ENCODE measurements at places on chromosomes 5 and 9.

GRCh38 chr5:112772124-112772523, 34.4 kb downstream of the APC start:
- DNase-seq: no peak
- H3K36me3 ChIP-seq: peaks cover 54% of the 10 kb centered on the region
- H3K4me3 ChIP-seq: no peak overlapping the region
- no peaks in the 10 kb centered on the region for H3K27me3 ChIP-seq
- no peak overlapping the region for H3K27ac ChIP-seq

DNA sequence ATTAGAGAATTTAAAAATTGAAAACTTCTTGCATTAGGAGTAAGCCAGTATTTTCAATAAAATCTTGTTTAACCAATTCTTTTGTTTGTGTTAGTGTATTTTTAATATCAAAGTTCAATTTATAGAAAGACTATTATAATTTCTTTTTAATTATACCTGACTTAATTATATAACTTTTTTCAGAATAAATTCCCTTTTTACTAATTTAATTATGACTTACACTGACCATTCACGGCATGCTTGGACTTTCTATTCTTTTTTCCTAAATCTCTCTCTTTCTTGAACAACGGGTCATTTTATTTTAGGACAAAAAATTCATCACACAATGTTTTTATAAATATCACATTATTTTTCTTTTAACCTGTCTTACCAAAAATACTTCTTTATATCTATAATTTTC, 555.3 kb upstream of the PTGER4 start:
- H3K4me3 ChIP-seq: no peak overlapping the region
- H3K27me3 ChIP-seq: peaks cover 2% of the 10 kb centered on the region
- no peaks in the 10 kb centered on the region for H3K36me3 ChIP-seq

GRCh38 chr5:75366787-75367186, 29.8 kb downstream of the HMGCR start:
- no peaks in the 10 kb centered on the region for H3K27me3 ChIP-seq
- H3K4me1 ChIP-seq: no peaks in the 10 kb centered on the region
- DNase-seq: no peak
- H3K4me3 ChIP-seq: no peak overlapping the region

DNA sequence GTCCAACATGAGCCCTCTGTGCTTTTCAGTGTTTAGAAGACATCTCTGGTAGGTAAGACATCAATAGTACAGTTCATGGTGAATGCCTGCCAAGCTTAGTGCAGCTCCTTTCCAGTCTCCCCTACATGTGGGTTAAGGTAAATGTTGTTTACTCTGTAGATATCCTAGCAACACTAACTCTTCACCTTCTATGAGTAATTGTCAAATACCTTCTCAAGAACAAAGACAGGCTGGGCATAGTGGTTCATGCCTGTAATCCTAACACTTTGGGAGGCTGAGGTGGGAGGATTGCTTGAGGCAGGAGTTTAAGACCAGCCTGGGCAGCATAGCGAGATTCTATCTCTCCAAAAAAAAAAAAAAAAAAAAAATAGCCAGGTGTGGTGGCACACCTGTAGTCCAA, 18.7 kb upstream of the RASGRF2 start:
- H3K4me1 ChIP-seq: no peaks in the 10 kb centered on the region
- DNase-seq: no peak
- no peak overlapping the region for H3K4me3 ChIP-seq
- H3K27ac ChIP-seq: no peak overlapping the region
- H3K36me3 ChIP-seq: no peaks in the 10 kb centered on the region

- H3K4me1 ChIP-seq: peaks cover 11% of the 10 kb centered on the region
- H3K36me3 ChIP-seq: no peaks in the 10 kb centered on the region
- no peaks in the 10 kb centered on the region for H3K27me3 ChIP-seq
Measured at GRCh38 chr9:94725293-94725692, 1.2 kb upstream of the AOPEP start.

DNA sequence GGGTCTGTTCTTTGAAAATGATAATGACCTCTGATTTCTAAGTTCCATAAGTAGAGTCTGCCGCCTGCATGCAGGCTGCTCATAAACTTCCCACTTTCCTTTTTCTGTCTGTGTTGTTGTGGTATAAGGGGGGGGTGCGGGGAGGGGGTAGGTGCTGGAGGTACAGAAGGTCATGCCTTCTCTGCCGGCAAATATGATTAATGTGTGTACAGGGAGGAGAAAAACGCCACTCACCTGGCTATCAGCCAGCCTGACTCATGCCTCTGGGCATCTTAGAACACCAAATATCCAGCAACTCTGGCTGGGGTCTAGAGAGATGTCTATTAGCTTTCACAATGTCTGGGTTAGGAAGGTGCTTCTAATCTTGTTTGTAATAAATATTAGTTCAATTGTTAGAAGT, 128.3 kb downstream of the EFNA5 start:
- H3K27ac ChIP-seq: no peak overlapping the region
- no peaks in the 10 kb centered on the region for H3K27me3 ChIP-seq
- DNase-seq: no peak
- no peak overlapping the region for H3K4me3 ChIP-seq

- no peaks in the 10 kb centered on the region for H3K27me3 ChIP-seq
- no peaks in the 10 kb centered on the region for H3K4me1 ChIP-seq
- no peak overlapping the region for H3K4me3 ChIP-seq
Measured at GRCh38 chr5:95878417-95879323, 56.1 kb upstream of the GLRX start.

- no peak overlapping the region for H3K4me3 ChIP-seq
- no peaks in the 10 kb centered on the region for H3K36me3 ChIP-seq
Measured at GRCh38 chr5:61245486-61245885, 83.2 kb upstream of the SMIM15 start.

Data from natural killer cell (primary cell).